Mammary epithelial cell (primary cell): ENCODE measurements at places on chromosomes 7 and 10. TPM values are rescaled to one million over a fixed set of nuclear protein-coding genes. Genes with fewer than 3 reads are reported as not detected.
A peak's percentile ranks its signal among the peaks of the same experiment; 100 is the strongest.

GPR146 gene
- 0.17 TPM for total RNA-seq

OPN1SW gene
- total RNA-seq: not detected

HOXA9 gene
- 19.9 and 25.1 TPM in 2 replicates for total RNA-seq

IFT22 gene
- 32.2 TPM for total RNA-seq

CYP26A1 gene
- total RNA-seq: not detected in 2 replicates

FRA10AC1 gene
- 15.9 and 21.4 TPM in 2 replicates for total RNA-seq

CFAP69 gene
- total RNA-seq: 5.0 TPM

METTL27 gene
- 9.1 and 13.0 TPM in 2 replicates for total RNA-seq

FOXI2 gene
- total RNA-seq: not detected in 2 replicates

JCAD gene
- total RNA-seq: 0.21 TPM in 2 replicates

HOGA1 gene
- total RNA-seq: 0.17 TPM

STARD3NL gene
- 23.9 and 27.9 TPM in 2 replicates for total RNA-seq

MMD2 gene
- not detected for total RNA-seq

DNA sequence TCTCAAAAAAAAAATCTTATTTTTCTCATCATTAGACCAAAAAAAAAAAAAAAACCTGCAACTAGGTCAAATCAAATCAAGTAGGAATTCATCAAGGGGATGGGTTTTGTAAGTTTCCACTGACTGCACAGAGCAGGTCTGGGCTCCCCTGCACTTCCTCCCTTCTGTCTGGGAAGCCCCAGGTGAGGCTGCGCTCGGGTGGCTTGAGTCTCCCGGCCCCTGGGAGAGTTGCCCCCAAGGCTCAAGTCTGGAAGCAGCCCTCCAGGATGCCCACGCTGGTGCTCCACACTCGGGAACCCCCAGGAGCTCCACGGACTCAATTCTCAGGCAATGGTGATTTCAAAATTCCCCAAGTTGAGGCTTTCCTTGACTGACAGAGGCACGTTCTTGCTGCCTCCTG is 41.7 kb upstream of the RBM33 start:
- DNase-seq: no peak

DNA sequence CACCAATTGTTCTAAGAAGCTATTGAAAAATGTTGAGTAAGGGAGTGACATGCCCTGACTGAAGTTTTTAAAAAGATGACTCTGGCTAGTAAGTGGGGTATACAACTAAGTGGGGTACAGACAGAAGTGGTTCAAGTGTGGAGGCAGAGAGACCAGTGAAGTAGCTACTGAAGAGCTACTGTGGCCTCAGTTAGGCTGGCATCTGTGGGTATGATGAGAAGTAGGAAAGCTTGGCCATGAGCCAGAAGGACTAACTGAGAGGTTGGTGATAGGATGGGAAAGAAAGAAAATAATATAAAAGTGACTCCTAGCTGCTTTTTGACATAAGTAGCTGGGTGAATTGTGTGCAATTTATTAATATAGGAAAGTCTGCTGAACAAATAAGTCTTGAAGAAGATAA is 176.6 kb downstream of the SEMA3D start:
- DNase-seq: no peak

DNA sequence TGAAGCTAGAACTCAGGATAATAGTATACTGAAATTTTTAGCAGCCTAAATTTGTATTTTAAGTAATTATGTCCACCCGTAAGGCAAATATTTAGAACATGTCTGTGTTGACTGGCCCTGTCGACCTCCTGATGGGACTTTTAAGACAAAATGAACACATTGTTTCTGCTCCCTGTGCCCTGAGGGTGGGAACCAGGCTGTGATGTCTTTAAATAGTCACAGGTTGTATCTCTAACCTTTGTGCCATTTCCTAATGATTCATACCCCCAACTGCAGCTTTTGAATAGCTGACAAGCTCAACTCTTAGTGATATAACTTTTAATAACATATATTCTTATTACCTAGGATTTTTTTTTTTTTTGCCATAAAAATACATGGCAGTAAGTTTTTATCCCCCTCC is 494.9 kb upstream of the AKR1E2 start:
- peak; percentile 52 for DNase-seq

- no peak for DNase-seq
Measured at GRCh38 chr10:26567351-26567721, 129.2 kb downstream of the APBB1IP start.

DNA sequence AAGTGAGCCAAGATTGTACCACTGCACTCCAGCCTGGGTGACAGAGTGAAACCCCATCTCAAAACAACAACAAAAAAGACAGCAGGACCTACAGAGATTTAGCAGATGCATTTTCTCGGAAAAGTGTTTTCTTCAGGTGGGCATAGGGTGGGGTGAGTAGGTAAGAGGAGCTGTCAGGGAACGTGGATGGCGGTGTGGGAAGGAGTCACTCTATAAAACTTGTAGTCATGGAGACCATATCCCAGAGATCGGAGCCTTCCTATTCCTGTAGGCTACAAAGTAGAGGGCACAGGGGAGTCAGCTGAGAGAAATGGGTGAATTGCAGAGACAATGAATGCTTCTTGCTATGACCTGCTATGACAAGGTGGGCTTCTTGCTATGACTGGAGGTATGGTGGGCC is 283.0 kb upstream of the FOXK1 start:
- no peak for DNase-seq

DNA sequence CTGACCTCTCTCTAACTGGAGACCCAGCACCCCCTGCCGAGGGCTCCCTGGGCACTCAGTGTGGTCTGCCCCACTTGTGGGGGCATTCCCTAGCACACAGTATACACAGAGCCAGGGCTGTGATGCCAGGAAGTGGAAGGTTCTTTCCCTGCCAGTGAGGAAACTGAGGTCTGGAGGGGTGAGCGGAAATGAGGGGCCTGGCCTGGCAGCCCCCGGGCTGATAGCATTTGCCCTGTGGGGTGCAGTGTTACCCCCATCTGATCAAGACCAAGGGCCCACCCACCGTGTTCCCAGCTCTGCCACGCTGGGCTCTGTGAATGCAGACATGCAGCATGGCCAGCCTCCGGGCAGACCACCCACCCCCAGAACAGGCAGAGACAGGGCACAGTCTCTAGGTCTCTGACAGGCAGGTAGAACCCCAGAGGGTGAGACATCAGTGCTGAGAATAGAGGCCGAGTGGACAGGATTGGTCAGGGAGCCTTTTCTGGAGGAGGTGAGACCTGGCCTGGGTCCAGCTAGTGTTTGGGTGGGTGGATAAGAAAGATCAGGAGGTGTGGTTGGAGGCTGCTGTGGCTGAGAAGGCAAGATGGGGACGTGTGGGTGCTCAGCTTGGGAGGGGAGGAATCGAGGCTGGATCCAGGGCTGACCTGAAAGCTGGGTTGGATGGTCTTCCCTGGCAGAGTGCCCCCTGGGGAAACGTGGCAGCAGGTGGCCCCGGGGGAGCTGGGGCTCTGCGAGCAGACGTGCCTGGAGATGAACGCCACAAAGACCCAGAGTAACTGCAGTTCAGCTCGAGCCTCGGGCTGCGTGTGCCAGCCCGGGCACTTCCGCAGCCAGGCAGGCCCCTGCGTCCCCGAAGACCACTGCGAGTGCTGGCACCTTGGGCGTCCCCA is 10.8 kb upstream of the ZNF862 start:
- no peak for DNase-seq

DNA sequence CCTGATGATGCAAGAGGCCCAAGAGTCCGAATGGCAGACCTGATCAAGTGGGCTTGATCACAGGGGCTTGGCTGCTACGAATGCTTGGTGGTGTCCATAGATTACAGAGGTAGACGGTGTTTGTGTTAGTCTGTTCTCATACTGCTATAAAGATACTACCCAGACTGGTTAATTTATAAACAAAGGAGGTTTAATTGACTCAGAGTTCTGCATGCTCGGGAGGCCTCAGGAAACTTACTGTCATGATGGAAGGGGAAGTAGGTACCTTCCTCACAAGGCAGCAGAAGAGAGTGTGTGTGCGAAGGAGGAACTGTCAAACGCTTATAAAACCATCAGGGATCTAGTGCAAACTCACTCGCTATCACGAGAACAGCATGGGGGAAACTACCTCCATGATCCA is 268.9 kb upstream of the KLF6 start:
- no peak for DNase-seq

- DNase-seq: peak; percentile 88
Measured at GRCh38 chr10:79084012-79084971, 15.5 kb downstream of the ZMIZ1 start.

GRCh38 chr7:54897891-54898290 is 120.9 kb upstream of the EGFR start:
- no peak for DNase-seq

GRCh38 chr10:105413997-105414396 is 772.9 kb downstream of the SORCS3 start:
- no peak for DNase-seq

- no peak for DNase-seq
Measured at GRCh38 chr10:104122225-104123107, 495 bp downstream of the SFR1 start.

DNA sequence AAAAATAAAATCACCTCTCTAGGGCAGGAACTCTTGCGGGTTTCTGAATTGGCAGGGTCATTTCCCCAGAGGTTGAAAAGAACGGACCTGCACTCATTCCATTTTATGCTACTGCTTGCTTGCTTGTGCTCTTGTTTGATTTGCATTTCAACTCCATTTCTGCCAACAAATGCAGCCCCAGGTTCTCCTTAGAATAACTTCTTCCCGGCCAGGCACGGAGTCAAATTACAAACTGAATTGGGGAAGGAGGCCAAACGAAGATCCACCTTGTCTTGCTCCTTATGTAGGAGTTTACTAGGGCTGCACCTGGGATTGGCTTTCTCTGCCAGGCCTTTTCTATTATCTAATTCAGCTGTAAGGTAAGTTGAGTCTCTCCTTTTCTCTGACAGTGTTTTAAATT is 79.6 kb downstream of the HGF start:
- no peak for DNase-seq

GRCh38 chr7:133115596-133115995 is 33.7 kb upstream of the CHCHD3 start:
- no peak for DNase-seq

GRCh38 chr10:98509745-98510144 is 63.0 kb upstream of the HPS1 start:
- no peak for DNase-seq

GRCh38 chr7:107292591-107292990 is 123.8 kb downstream of the HBP1 start:
- DNase-seq: no peak

GRCh38 chr7:27295236-27295635 is 52.6 kb downstream of the EVX1 start:
- DNase-seq: no peak

DNA sequence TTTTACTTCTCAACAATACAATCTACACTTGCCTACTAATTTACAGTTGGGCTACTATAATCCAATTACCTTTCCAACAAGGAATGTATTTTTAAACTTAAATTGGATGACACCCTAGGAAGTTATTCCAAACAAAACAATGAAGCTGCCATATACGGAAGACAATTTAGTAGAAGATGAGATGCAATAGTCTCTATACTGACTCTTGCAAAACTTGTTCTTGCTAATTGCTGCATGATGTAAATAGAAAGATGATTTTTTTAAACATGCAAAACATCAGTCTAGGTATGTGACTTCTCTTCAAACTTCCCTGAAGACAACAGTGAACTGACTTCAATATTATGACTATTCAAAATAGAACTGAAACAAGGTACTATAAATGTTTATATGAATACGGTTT is 17.6 kb downstream of the NT5C3A start:
- no peak for DNase-seq

DNA sequence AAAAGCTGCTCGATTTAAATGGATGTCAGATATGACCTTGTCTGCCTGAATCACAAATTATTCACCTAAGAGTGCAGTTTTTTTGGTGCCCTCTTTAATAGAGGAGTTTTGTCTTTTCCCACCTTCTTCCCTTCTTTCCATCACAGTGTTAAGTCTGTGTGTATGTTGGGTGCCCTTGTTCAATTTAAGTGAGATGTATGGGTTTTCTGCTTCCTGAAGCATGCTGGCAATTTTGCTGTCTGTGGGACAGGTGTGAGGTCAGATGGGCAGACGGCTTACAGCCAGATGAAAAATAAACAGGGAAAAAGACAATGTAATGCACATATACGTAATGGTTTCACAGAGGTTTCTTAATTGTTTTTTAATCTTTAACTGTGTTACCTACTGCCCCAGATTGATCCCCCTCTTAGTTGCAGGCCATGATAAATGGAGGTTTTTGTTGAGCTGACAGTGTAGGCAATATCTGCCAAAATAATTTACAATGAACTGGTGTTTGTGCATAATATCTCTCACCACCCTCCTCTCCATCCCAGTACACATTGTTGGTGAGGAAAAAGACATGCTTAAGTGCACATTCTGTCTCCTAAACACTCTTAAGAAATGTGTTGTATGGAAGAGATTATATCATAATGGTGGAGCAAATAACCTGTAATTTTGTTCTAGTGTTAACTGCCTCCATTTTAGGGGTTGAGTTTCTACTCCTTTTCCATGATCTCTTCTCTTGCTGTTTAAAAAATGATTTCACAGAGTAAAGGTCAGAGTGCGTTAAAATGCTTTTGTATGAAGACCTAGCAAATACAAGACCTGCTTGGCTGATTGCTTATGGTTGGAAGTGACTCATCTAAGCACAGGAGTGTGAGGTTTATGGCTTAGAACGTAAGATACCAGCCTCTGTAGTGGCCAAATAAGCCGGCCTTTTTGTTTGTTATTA is 123.9 kb downstream of the LRRC4 start:
- DNase-seq: peak; percentile 20

- DNase-seq: no peak
Measured at GRCh38 chr10:71309919-71310318, 9.1 kb upstream of the SLC29A3 start.

- peak; percentile 17 for DNase-seq
Measured at GRCh38 chr7:40493609-40494051, 358.8 kb downstream of the SUGCT start.

DNA sequence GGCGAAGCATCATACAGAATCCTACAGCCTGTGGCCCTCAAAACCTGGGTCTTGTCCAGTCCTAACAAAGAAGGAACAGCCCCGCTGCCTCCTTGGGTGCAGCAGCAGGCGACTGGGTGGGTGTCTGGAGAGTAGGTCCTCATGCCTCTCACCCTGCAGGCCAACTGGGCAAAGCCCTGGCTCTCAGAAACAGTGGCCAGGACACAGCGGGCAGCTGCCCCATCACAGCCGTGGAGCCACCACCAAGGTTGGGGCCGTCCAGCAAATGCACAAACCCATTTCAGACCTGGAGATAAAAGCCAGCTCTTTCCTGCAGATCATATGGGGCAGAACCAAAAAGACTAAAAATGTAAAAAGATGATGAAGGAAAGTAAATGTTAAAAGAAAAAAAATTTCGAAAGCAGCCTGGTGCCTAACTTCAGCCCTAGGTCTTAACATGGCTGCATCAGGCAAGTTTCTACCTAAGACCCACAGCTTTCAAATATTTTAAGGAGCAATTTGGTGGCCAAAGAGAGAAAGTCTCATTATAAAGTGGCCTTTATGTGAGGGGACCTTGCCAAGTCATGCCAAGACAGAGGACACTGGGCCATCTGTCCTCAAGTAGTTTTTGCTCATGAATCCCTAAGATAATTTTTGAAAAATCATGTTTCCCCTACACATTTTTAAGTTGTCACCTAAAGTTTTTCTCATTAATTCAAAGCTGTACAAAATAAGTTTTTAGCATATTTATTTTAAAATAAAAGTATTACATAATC is 142.1 kb downstream of the PAXIP1 start:
- no peak for DNase-seq

DNA sequence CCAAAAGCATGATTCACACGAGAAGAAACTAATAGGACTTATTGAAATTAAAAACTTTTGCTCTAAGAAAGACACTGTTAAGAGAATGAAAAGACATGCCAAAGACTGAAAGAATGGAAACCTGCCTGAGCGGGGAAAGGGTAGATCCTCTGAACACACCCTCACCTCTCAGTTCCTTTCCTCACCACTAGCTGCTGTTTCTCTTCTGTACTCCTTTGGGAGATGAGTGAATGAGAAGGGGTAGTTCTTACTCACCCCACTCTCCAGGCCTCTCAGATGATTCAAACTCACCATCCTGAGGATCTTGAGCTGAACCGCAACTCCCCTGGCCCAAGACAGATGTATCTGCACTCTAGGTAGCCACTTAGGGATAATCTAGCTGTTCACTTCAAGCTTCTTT is 41.9 kb downstream of the IQUB start:
- no peak for DNase-seq
